SK-N-SH (cell line): ENCODE measurements at places on chromosomes 2 and 18.

DNA sequence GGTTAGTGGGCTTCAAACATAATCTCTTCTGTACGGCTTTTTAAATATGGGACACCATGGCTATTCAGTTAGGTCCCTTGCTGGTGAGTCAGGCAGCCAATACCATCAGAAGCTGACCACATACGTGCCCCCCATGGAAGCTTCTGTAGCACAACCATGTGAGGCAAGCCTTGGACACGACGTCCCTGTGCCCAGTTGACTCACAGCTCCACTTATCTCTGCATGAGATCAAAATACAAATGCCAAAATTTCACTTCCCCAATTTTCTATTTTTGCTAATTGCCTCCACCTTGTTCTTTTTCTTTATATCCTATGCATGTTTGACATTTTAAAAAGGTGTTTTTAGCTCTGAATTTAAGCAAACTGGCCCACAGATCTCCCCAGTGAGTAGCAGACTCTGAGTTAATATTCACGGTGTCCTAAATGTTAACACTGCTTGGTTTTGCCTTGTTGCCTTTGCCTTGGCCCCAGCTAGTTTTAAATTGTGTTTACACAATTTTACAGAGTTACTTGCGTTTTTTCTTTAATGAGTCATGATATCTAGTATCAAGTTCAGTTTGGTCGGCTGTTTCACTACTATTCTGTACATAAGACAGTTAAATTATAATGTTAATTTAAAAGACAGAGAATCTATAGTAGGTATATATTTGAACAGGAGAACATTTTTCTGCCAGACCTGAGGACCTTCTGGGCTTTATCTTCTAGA lies 77.5 kb downstream of the CDCA7 start:
- DNase-seq: no peak

GRCh38 chr18:22641958-22642357 lies 224.2 kb upstream of the CTAGE1 start:
- DNase-seq: no peak

GRCh38 chr2:125837128-125837527 lies 818.8 kb upstream of the GYPC start:
- no peak for DNase-seq

DNA sequence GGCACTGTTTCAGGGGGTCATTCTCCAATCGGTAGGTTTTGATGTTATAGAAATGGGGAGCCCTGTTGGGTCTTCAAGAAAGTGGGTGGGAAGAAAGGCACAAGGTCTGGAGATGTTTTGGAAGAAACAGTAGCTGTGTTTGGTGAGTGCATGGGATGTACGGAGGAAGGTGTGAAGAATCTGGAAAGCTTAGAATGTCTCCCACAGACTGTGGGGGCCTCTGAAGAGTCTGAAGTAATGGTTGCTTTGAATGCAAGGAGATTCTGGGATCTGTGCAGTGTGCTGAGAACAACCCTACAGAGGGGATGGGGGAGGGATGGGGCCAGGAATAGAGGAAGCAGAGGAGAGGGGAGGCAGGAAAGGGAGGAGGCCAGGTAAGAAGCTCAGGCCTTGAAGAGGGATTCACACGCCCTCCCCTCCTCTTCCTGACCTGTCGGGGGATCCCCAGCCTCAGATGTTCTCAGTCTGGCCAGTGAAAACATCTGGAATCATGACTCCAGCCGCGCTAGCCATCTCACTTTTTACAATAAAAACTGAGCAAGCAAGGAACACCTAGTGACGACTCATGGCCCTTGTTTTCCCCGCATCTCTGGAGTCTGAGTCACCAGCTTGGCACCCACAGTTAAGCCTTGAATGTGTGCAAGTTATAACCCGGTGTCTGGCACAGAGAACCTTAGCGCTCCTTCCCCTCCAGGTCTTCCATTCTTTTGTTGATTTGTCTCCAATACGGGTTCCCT lies 74.2 kb downstream of the SH3BP4 start:
- no peak for DNase-seq

- no peak for DNase-seq
Observed at GRCh38 chr2:199136681-199137080, 321.1 kb downstream of the SATB2 start.

DNA sequence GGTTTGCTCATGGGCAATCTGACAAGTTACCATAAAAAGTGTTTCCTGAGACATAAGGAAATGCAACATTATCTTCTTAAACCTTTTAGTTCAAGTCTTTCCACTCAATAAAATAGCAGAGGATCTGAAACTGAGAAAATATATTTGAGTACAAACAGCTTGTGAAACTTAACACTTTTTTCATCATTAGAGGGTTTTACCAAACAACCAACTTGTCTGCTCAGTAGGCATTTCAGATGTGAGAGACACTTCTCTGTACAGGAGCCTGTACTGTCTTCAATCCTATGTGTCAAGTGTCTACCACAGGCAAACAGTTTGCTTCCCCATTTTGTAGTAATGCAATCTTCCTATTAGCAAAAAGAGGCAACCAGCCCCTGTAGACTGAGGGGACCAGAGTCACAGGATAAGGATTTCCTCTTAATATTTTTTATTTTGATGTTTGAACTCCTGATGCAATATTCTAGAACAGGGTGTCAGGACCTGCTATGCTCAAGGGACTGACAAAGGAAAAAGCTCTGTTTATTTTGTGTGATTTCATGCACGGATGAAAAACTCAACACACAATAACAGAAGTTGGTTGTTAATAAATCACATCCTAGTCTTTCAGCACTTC lies 159.1 kb upstream of the LHCGR start:
- DNase-seq: no peak

DNA sequence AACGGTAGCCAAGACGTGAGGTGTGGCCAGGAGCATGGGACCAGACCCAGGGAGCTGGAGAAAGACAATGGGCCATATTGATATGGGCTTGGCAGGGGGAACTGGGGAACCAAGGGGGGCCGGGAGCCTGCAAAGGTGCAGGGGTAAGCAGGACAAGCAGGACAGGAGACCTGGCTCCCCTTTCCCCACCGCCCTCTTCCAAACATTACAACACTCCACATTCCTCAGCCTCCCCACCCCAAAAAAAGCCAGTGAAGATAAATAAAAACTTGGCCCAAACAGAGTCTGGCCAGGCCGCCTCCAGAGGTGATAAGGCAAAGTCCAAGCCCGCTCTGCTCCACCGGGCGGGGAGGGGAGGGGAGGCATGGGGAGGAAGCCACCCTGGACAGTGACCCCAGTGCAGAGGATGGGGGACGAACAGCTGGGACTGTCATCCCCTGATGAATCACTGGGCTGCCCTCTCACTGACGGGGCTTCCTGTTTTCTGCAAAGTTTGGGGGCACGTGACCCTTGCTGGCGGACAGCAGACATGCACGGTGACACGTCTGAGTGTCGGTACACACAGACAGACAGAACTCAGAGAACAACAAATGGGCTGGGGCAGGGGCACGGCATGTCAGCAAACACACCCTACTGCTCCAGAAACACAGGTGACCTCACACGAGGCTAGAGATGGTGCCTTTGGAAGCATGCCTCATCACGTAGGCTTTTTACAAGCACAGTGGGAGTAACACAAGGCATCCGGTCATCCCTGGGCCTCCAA lies 100.2 kb downstream of the TNS1 start:
- no peak for DNase-seq

GRCh38 chr2:42944779-42945415 lies 152.5 kb upstream of the HAAO start:
- peak; percentile 56 for DNase-seq

GRCh38 chr2:88950010-88950409 lies 258.5 kb downstream of the RPIA start:
- no peak for DNase-seq

DNA sequence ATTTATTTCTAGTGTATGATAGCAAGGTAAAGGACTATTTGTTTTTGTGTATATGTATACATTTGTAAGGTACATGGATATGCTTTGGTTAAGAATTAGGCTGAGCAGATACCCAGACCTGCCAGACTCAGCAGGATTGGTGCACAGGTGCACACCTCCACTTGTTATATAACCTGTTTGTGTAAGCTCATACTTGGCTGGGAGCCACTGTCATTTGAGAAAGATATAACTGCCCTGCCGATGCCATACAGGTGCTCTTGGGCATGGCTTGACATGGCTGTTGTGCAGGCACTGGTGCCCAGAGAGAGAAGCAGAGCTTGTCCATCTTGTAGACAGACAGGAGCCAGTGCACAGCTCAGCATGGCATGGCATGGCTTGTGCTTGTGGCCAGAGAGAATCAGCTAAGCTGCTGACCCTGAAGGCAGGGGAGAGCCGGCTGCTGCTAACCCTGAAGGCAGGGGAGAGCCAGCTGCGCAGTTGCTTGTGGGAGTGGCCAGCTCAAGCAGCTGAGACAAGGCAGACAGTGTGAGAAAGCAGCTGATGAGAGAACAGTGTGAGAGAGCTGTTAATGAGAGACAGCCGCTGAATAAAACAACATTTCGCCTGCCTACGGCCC lies 136.5 kb downstream of the RNF144A start:
- DNase-seq: peak; percentile 41

- peak; percentile 19 for DNase-seq
Observed at GRCh38 chr2:192286093-192286701, 91.5 kb upstream of the TMEFF2 start.

- DNase-seq: no peak
Observed at GRCh38 chr2:6556755-6557154, 309.0 kb downstream of the CMPK2 start.

GRCh38 chr18:59833785-59834184 lies 66.0 kb upstream of the PMAIP1 start:
- DNase-seq: no peak

DNA sequence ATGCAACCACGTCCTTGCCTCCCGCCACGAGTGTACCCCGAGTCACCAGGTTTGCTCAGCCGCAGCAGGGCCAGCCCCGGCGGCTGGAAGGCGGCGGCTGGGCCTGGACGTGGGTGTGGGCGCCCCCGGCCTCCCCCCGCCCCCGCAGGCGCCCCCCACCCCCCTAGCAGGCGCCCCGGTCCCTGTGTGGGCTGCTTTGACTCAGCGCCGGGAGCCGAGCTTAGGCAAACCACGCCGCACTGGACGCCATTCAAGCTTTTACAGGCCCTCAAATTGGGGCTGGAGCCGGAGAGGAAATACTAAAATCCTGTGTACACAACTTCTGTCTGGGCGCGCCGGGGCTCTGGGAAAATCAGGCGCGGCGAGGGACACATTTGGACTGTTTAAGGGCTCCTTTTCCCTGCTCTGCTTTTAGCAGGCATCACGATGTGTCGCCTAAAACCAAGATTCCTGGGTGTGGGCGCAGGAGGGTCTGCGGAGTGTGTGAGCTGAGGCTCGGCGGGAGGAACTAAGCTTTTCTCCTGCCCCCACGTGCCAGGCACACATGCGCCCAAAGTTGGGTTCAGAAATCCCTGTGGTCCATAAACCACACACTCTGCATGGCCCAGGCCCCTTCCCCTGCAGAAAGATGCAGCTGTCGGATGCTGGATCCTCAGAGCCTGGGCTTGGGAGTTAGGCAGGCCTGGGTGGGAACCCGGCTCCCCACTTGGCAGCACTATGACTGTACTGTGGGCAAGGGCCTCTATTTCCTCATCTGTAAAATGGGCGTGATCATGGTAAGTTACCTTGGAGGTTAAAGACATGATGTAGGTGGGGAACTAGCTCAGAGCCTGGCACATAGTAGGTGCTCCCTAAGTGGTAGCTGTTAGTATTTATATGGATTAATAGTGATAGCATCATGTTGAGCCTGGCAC lies 57.6 kb downstream of the ATOH8 start:
- DNase-seq: no peak

DNA sequence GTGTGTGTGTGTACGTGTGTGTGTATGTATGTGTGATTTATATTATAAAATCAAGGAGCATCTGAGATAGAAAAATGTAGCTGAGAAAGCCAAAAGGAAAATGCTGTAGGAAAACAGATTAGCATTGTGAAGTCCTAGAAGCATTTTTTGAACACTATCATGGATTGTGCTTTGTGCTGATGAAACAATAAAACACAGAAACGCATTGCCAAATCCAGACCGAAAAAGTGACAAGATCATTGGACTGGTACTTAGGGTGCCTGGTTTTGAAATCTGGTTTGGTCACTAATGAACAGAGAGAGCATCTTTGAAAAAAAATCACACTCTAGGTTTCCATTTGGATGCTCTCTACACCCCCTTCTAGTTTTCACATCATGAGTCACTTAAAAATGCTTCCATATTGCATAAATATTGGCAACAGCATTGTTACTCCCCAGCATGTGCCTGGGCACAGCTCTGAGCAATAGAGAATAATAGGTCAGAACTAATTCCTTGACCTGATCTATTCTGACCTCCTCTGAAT lies 214.6 kb upstream of the LRRTM1 start:
- no peak for DNase-seq

DNA sequence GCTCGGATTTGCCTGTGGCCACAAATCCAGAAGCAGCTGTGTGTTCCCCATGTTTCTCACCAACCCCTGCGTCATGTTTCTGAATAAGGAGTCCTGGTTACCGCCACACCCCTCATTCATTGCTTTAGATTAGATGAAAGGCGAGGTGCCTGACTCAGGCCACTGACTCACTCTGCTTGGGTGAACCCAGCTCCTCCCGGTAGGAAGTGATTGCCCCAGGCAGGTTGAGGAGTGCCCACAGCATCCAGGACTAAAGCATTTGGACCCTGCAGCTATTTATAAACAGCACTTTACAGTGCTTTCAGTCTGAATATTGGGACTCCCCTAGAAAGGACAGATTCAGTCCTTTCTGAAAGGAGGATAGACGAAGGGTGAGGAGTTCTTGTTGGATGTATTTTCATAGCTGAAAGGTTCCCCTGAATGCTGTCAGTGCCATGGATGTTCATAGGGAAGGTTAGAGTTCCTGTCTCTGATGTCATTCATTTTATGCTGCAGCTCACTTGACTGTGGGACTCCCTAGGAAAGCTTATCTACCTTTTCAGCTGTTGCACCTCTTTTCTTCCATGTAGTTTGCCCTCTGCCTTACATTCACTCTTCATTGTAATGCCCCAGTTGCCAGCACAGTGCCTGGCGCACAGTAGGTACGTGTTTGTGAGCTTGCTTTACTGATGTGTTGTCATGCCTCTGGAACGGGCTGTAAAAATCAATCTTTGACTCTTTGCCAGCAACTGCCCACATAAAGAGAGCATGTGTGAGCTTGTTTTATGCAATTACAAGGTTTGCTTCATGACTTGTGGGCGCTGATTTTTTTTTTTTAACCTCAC lies 14.9 kb downstream of the ITGA6 start:
- no peak for DNase-seq

DNA sequence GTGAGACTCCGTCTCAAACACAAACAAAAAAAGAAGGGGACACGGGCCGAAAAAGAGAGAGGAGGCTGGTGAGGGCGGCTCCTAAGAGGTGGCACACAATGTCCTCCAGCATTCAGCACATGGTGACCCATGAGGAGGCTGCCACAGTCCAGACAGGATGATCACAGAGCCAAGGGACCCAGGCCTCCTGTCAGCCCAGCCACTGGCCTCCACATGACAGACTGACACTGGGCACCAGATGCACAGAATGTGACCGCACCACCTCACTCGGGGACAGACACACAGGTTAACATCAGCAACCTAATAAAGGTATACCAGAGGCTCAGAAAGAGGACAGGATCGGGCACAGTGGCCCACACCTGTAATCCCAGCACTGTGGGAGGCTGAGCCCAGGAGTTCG lies 21.0 kb downstream of the PASK start:
- no peak for DNase-seq

- DNase-seq: peak; percentile 39
Observed at GRCh38 chr2:42601076-42601475, 32.6 kb downstream of the MTA3 start.

GRCh38 chr2:10579441-10579840 lies 110.3 kb downstream of the NOL10 start:
- no peak for DNase-seq
